ENCODE measurements at places on chromosomes 5 and 9. TPM values are rescaled to one million over a fixed set of nuclear protein-coding genes. Genes with fewer than 3 reads are reported as not detected.

The SDHA gene
- total RNA-seq, result 48.5 TPM

The WNT8A gene
- total RNA-seq, result not detected

The CKMT2 gene
- not detected for total RNA-seq

The C9orf50 gene
- not detected for total RNA-seq

- no peak for DNase-seq
Observed at GRCh38 chr5:107296572-107296971, 374.2 kb downstream of the EFNA5 start.

DNA sequence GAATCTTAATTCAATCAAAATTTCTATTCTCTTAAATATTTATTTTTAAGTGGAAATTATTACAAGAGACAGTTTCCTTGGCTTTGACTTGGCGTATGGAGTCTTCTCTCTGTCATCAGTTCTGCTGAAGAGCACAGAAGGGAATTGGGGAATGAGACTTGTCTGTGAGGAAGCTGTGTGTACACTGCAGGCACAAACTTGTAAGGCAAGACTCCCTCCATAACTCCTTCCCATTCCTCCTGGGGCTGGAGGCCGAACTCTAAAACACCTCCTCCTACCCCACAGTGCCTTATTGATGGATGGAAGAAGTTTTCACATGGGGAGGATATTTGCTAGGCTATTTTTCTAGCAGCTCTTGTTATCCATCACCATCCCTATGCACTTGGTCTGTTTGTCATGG, 187.4 kb upstream of the ELL2 start:
- no peak for DNase-seq

- no peak for DNase-seq
Observed at GRCh38 chr5:110663525-110663924, 62.9 kb downstream of the TMEM232 start.

- DNase-seq, result no peak
Observed at GRCh38 chr9:74358959-74359358, 138.2 kb upstream of the RORB start.

GRCh38 chr9:93942161-93942560, 13.0 kb downstream of the BARX1 start:
- DNase-seq, result no peak

DNA sequence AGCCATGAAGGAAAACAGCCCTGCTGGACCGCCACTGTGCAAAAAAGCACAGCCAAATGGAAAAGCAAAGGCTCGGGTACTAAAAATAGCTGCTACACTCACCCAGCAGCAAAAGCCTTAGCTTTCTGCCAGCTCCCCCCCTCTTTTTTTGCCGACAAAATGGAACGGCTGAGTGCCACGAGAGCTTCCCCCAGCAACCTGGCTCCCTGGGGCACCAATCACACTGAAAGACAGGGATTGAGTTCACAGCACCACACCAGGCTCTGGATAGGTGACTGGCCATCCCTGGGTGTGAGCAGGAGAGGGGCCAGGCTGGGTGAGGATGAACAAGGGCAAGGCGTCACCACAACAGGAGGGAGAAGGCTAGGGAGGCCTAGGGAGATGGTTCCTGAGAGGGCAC, 66.7 kb downstream of the SIL1 start:
- no peak for DNase-seq

GRCh38 chr9:131595696-131596429, 50.5 kb downstream of the PRRT1B start:
- no peak for DNase-seq

GRCh38 chr5:140631036-140631417, 1.9 kb downstream of the CD14 start:
- DNase-seq, result no peak

GRCh38 chr5:4737868-4738267, 402.3 kb upstream of the ADAMTS16 start:
- DNase-seq, result no peak

GRCh38 chr5:142981475-142981874, 211.3 kb downstream of the ARHGAP26 start:
- no peak for DNase-seq

- no peak for DNase-seq
Observed at GRCh38 chr9:35816708-35817107, 1.9 kb upstream of the HINT2 start.
